T-helper 17 cell (primary cell): ENCODE measurements at places on chromosomes 2 and 18. TPM values are rescaled to one million over a fixed set of nuclear protein-coding genes. Genes with fewer than 3 reads are reported as not detected.

DNA sequence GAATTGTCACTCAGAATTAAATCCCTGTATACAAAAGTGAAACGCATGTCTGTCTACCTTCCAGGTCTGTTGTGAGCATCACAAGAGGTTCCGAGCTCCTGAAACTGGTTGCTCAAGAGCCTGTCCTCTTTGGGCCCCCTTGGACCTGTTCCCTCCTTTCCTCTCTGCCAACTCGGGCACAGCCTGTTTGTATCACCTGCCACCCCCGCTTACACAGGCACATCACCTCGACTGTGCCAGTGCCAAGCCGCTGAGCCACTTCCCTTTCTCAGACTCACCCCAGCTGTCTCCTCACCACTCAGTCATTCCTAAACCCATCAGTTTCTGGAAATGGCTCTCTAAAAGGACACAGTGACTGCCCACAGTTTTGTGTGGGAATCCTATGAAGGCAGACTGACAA lies 3.1 kb downstream of the EFR3B start:
- DNase-seq: no peak

The CHRNG gene
- not detected for total RNA-seq

DNA sequence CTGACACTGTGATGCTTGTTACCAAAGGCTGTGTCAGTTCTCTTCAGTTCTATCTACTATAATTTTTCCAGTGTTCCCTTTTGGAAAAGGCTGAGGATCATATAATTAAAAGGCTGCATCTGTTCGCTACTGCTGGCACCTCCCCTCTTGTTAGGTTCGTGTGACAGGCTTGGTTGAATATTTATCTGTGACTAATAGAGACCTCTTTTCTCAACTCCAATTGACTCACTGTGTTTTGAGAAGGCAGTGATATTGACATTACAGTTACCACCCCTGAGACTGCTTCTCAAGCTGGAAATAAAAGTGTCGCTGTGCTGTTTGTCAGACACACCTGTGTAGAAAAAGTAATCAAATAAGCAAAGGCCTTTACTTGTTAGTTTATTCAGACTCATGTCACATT lies 205.5 kb upstream of the KCNH7 start:
- no peak for DNase-seq

The PLCL1 gene
- 27.2 TPM for total RNA-seq

The PRKRA gene
- total RNA-seq: 110 TPM

The DHRS9 gene
- not detected for total RNA-seq

DNA sequence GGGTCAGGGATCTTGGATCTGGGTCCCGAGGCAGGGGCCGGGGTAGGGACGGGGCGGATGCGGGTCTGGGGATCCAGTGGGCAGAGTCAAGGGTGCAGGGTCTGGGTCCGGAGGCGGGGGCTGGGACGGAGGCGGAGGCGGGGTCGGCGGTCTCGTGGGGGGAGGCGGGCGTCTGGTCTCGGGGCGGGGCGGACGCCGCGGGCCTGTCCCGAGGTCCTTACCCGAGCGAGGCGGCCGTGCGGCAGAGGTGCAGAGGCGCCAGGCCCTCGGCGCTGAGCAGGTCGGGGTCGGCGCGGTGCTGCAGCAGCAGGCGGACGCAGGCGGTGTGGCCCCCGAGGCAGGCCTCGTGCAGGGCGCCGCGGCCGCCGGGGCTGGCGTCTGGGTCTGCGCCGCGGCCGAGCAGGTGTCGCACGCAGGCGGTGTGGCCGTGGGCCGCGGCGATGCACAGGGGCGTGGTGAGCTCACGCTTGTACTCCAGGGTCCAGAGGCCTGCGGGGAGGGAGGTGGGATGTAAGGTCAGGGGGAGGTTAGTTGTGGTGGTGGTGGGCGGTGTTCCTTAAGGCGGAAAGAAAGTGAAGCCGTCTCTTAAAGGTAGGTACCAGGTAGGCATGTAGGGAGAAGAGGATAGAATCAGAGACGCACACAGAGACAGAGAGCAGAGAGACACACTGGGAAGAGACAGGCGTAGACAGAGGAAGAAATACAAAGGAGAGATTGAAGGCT lies 26.6 kb downstream of the ASB18 start:
- DNase-seq: no peak

The NLRC4 gene
- 0.32 TPM for total RNA-seq

GRCh38 chr18:45280481-45281276 lies 334.6 kb upstream of the SLC14A2 start:
- no peak for DNase-seq

DNA sequence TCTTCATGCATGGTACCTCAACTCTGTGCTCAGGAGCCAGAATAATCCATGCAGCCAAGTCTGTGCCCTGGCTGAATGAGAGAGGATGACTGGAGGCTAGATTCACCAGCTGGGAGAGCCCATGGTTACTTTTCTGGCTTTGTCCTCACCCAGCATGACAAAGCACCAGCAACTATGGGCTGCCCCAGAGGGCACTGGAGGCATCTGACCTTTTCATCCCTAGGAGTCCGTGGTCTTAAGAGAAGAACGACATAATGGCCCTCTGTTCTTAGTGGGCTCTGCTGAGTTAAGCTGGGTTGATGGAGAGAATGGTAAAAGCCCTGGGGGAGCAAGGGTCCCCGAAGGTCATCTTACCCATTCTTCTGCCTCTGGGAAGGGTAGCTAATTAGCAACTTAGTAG lies 54.6 kb upstream of the TNP1 start:
- DNase-seq: no peak

DNA sequence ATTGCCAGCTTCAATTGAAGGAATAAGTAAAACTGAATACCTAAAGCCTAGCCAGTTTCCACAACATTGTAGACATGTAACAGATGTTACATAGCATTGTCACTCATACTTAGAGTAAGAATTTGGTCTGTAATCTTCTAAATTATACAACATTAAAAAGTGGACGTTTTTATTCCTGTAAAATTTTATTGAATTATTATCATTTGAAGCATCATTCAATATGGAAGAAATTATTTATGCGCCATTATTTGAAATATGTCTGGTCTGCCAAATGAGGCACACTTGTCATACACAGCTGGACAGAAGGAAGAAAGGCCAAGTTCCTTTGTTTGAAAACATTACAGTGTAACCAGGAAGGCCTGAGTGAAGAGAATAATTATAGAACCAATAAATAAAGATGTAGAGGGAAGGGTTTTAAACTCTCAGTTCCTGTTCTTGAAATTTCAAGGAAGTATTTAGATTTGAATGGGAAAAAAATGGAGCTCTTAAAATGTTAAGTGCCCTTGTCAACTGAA lies 575.5 kb downstream of the LRRTM4 start:
- no peak for DNase-seq

The LOXL3 gene
- total RNA-seq: 2.0 TPM

GRCh38 chr18:65737471-65737955 lies 13.3 kb upstream of the CDH7 start:
- DNase-seq: no peak

DNA sequence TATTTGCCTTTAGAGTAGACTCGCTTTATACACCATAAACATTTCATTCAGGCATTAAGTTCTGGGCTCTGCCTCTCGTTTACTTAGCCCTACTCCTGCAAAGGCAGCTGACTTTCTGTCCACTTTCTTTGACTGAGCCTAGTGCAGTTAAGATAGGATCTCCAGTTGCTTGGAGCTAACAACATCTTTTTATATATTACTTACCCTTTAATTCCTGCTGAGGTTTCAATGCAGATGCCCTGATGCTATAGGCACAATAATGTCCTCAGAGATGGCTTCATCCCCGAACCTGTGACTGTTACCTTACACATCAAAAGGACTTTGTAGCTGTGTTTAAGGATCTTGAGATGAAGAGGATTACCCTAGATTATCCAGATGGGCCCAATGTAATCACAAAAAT lies 505.8 kb upstream of the TNP1 start:
- no peak for DNase-seq

The EGR4 gene
- 0.70 TPM for total RNA-seq

The UNC50 gene
- 14.8 TPM for total RNA-seq

DNA sequence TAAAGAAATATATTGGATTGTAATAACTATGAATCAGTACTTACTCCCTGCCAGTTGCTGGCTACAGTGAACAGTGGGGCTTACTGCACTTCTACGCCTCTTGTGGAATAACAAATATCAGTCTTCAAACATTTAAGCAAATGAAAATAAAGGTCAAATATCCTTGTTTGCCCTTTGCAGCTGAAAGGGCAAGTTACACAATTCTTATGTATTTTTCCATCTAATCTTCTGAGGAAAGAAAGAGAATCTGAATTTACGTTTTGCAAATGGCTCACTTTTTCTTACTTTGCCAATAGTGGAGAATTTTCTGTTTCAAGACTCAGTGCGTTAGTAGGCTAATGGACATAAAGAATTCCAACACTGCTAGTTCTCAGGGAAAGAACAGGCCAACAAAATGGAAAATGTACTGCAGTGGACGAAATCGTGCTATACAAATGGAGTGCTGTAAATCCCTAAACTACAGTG lies 157.2 kb upstream of the TMEM200C start:
- no peak for DNase-seq
